Fibroblast of the conjunctiva (primary cell): ENCODE measurements at places on chromosomes 1 and 21.

GRCh38 chr1:167524651-167525050 lies 6.3 kb upstream of the CD247 start:
- no peak for DNase-seq

DNA sequence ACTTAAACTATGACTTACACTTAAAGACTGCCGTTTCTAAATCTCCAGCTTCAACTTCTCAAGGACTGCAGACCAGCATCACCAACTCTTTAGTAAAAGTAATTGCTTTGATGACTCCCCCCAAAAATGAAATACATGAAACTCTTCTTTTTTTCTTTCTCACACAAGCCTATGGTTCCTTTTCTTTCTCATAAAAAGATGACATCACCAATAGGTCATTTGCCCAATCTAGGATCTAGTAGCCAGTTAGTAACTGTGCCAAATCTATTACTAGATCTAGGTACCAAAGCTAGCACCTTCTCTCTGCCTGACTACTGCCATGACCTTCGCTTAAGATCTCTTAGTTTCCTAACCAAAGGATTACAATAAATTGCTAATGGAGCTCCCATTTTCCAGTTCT lies 1266.0 kb upstream of the ADGRL4 start:
- no peak for DNase-seq

GRCh38 chr21:44370027-44370735 lies 16.8 kb downstream of the TRPM2 start:
- no peak for DNase-seq

DNA sequence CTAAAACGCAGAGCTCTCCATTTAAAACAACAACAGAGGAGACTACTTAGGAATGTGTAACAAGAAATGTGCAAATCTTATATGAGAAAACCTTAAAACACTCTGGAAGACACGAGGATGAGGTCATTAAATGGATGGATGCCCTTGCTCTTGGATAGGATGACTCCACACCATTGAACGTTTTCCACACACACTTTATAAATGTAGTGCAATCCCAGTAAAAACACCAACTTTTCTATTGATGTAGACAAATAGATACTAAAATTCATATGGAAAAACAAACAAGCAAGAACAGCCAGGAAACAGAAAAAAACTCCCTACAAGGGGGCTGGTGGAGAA lies 18.4 kb upstream of the COL6A1 start:
- no peak for DNase-seq

GRCh38 chr1:156599811-156600210 lies 1.5 kb downstream of the GPATCH4 start:
- no peak for DNase-seq

DNA sequence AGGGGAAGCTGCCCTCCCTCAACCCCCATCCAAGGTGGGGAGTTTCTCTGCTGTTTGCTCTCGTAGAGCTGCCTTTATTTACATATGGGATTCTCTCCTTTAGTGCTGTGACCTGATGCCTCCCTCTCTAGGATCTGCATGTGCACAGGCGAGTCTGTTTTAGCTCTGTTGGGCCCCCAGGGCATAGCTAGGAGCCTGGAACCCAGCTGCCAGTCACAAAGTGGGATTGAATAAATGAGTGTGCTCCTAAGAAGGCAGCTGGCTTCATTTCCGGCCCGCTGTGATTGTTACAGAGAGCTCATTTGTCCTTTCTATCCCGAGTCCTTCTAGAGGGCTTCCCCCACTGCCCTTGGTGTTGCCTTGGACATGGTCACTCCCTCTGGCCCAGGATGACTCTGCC lies 176.6 kb downstream of the GRIK3 start:
- no peak for DNase-seq

GRCh38 chr1:2560299-2561073 lies 4.3 kb downstream of the TNFRSF14 start:
- DNase-seq = no peak

GRCh38 chr1:178271471-178271870 lies 177.6 kb downstream of the RASAL2 start:
- no peak for DNase-seq

GRCh38 chr1:102434421-102434820 lies 437.7 kb upstream of the OLFM3 start:
- DNase-seq = no peak

DNA sequence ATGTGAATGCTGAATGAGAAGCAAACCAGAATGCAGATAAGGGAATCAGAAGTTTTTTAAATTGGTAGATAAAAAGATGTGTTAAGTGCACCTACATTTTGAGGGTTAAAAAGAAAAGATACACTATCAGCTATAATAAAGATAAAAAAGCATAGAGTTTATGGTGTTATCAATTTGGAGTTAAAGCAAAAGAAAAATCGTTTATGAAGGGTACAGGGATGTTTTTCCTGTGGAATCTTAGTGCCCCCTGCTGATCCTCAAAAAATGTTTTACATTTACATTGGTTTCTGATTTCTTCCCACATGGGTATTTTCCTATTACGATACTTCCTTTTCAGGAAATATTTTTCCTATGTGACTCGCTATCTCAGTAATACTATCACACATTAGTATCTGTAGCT lies 293.5 kb downstream of the MRPL39 start:
- DNase-seq = peak; percentile 16

DNA sequence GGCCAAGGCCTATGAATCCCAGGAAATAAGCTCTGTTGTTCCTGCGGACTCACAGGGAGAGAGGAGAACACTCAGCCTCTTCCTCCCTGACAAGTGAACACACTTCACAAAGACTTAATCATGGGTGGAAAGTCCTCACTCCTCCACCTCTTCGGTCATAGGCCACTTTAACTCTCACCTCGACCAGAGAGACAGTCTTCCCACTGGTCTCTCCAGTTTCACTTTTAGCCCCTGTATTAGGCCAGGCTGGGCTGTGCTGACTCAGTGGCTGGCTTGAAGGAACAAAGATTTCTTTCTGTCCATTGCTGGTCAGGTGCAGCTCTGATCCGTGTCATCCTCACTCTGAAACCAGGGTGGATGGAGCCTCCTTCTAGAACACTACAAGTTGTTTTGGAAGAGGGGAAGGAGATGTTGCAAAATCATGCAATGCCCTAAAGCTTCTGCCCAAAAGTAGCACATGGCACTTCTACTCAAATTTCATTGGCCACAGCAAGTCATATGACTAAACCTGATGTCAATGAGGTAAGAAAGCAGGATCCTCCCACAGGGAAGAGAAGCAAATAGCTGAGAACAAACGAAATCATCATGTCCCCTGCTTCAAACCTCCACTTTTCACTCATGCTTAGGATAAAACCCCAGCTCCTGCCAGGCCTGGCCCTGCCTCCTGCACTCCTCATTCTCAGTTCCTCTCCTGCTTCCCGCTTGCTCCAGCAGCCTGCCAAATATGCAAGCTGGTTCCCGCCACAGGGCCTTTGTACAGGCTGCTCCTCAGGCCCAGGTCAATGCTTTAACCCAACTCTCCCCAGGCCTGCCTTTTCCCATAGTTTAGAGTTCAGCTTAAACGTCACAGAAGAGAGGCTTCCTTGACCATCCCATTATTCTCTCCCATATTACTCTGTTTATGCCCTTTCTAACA lies 150.5 kb upstream of the RUNX3 start:
- no peak for DNase-seq

DNA sequence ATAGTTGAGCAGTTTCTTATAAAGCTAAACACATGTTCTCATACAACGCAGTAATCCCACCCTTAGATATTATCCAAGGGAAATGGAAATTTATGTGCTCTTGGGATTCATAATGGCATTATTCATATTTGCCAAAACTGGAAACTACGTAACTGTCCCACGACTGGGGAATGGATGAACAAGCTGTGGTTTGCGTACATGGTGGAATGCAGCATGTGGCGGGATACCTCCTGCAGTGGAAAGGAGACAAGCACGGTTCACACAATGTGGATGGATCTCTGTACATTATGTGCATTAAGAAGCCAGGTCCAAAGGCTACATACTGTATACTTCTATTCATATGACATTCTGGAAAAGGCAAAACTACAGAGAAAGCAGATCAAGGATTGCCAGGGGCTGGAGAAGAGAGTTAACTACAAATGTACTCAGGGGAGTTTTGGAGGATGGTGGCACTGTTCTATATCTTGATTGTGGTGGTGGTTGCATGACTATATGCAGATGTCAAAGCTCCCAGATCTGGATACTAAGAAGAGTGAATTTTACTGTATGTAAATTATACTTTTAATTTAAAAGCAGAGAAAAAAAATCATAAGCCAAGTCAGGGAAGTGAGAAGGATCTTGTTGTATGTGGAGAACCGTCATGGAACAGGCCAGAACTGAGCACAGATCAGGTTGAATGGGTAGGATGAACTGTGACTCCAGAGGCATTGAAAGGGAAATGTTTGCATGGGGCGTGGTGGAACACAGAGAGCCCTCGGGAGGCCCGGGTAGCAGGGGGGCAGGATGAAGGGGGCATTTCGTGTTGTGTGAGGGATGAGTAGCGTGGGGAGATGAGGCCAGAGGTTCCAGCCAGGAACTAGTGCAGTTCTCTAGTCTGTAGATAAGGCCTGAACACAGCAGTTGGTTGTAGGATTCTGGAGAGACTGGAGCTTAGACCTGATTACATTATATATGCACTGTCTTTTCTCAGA lies 90.7 kb downstream of the GALNT2 start:
- no peak for DNase-seq

GRCh38 chr1:162003830-162004215 lies 19.8 kb downstream of the OLFML2B start:
- DNase-seq = peak; percentile 45

- DNase-seq = no peak
These were observed 419.4 kb upstream of the USP24 start for GRCh38 chr1:55634516-55634915.

DNA sequence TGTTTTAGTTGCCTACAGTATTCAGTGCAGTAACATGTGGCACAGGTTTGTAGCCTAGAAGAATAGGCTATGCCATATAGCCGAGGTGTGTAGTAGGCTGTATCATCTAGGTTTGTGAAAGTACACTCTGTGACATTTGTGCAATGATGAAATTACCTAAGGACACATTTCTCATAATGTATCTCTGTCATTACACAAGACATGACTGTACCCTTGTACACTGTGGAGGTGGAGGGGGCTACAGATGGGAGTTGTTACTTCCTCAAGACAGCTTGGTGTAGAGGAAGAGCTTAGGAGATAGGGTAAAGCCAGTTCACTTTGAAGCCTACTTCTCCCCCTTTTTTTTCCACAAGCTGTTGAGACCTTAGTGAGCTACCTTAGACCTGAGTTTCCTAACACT lies 59.7 kb upstream of the RAVER2 start:
- DNase-seq = no peak

- DNase-seq = no peak
These were observed 309.8 kb downstream of the MATN1 start for GRCh38 chr1:30413606-30414005.

DNA sequence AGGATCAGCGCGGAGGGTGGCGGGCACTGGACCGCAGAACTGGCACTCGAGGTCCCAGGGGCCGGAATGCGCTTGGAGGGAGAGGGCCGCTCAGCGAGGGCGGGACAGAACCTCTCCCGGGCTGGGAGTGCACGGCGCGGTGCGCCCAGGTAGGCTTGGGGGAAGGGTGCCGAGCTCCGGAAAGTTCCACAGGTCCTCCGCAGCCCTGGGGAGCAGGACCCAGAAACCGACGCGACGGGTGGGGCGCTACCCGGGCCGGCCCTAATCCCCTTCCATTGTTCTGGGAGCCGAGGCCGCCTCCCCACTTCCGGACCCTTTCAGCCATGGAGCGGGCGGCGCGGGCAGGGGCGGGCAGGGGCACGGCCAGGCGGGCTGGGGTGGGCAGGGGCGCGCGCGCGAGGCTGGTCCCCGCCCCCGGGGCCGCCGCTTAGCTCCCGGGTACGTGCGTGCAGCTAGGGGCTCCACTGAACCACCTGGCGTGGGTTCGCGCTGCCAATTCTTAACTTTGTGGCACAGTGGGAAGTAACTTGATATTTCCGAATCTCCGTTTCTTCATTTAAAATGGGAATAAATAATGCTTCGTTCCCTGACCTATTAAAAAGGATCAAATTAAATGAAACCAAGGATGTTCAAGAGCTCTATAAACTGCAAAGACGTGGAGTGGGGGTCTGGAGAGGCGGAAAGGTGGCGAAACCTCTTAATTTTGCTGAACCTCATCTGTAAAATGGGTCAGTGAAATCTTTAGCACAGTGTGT lies 20.7 kb downstream of the LGR6 start:
- no peak for DNase-seq

GRCh38 chr1:220342853-220343252 lies 70.6 kb upstream of the RAB3GAP2 start:
- DNase-seq = no peak

- DNase-seq = no peak
These were observed 27.8 kb upstream of the GPR153 start for GRCh38 chr1:6288665-6289064.

GRCh38 chr1:48859456-48859855 lies 82.8 kb upstream of the BEND5 start:
- peak; percentile 46 for DNase-seq

DNA sequence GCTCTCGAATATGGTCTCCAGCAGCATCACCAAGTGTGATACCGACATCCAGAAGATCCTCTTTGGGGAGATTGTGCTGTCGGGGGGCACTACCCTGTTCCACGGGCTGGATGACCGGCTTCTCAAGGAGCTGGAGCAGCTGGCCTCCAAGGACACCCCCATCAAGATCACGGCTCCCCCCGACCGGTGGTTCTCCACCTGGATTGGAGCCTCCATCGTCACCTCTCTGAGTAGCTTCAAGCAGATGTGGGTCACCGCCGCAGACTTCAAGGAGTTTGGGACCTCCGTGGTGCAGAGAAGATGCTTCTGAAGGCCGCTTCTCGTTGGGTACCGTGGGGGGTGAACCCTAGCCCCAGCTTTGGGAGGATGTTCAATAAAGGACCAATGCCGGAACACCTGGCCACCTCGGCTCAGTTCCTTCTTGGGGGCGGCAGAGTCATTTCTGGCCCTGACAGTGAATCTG lies 1.3 kb downstream of the ACTRT2 start:
- DNase-seq = no peak

DNA sequence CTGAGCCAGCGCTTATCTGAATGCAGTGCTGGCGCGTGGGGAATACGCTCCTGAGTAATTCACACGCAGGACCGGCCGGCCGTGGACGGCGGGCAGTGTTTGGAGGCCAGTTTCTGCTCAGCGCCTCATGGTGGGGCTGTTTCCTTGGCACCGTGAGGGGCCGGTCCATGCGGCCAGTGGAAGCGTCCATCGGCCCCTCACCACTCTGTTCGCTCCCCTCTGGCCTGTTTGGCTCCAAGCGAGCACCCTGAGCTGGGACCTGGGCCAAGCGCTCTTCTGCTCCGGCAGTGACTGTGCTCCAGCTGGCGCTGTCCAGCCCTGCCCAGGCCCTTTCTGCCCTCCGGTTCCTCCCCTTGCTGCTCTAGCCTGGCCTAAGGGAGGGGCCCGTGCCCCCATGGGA lies 16.3 kb upstream of the PLCH2 start:
- DNase-seq = peak; percentile 9
